T47D (cell line): ENCODE measurements at places on chromosomes 4 and X.

GRCh38 chr4:138894709-138895108 lies 120.9 kb upstream of the NOCT start:
- no peak for DNase-seq

GRCh38 chr4:23920716-23921446 lies 31.0 kb upstream of the PPARGC1A start:
- no peak for DNase-seq

- no peak for DNase-seq
Observed at GRCh38 chr4:24001486-24002329, 111.9 kb upstream of the PPARGC1A start.

DNA sequence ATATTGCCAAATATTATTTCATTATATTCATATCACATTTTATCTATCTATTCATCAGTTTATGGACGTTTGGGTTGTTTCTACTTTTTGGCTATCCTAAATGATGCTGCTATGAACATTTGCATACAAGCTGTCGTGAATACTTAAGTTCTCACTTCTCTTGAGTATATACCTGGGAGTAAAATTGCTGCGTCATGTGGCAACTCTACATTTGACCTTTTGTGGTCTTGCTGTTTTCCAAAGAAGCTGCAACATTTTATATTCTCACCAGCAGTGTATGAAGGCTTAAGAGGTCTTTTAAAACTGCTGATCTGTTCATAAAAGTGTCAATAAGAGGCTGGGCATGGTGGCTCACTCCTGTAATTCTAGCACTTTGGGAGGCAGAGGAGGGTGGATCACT lies 5.8 kb downstream of the PYURF start:
- DNase-seq = no peak

GRCh38 chr4:77174426-77174825 lies 17.4 kb downstream of the CCNG2 start:
- no peak for DNase-seq

GRCh38 chrX:155065035-155065734 lies 5.8 kb downstream of the CMC4 start:
- no peak for DNase-seq

GRCh38 chr4:76203541-76203940 lies 10.1 kb downstream of the SCARB2 start:
- DNase-seq = no peak

DNA sequence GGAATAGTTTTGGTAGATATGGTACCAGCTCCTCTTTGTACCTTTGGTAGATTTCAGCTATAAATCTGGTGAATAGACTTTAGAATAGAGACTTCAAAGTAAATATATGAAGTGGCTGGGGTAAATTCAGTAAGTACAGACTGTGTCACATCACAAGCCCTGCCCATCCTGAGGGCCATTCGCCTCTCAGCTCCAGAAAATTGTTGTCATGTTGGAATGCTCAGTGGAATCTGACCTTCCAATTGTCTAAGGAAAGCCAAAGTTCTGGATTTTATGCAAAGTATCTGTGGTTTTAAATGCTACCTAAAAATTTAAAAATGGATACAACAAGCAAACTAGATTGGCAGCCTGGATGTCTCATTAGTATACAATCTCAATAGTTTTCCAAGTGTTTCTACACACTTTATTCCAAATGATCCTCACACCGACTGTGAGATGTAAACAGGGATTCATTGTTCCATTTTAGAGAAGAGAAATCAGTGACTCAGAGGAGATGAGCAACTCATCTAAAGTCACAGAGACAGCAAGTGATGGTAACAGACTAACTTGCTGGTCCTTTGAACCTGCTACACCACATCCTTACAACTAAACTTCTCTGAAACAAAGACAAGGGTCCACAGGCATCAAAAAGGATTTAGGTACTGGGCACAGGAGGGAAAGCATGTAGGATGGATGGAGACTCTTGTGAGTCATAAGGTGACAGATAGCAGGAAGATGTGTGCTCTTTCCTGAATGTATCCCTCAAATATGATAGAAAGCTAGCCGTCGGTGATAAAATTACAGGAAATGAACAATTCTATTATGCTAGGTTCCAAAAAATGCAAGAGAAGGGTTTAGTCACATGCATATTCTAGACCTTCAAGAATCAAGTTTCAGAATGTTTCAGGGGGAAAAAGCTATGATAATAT lies 127.3 kb downstream of the ATP10D start:
- no peak for DNase-seq

GRCh38 chr4:36010397-36010929 lies 233.9 kb downstream of the ARAP2 start:
- no peak for DNase-seq
